ENCODE measurements at places on chromosomes 1 and 21.
A peak's percentile ranks its signal among the peaks of the same experiment; 100 is the strongest.

GRCh38 chr21:41802684-41803083 is 35.8 kb upstream of the RIPK4 start:
- no peak for DNase-seq

DNA sequence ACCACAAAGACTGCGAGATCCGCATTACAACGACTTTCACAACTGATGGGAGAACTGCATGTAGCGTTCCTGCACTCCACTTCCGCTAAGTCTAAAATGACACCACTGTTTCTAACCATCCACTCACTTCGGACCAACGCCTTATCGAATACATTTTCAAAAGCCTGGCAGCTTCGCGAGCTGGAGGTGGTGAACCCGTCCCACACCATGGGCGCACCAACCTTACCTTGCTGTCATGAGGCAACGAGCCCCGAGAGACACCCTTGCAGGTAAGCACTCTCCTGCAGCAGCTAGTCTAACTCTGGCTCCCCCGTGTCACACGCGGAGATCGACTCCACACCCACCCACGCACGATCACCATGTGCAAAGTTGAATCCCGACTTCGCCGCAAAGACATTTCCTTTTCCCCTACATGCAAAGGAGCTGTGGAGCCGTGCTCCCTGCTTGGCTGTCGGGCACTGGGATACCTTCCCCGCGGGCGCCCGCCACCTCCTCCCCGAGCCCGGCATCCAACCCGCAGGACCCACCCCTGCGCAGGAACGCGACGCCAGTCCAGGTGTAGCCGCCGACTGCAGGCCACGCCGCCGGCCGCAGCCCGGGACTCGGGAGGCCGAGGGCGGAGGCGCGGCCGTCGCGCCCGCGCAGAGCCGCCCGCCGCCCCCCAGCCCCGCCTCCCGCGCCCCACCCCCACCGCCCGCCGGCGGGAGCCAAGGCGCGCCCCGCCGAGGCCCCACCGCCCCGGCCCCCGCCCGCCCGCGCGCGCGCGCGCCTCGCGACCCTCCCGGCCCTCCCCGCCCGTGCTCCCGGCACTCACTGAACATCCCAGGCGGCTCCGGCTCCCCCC is 629 bp downstream of the TAF5L start:
- DNase-seq: peak; percentile 73

GRCh38 chr1:96598416-96599168 is 123.0 kb upstream of the PTBP2 start:
- no peak for DNase-seq

GRCh38 chr1:93614986-93615581 is 66.6 kb downstream of the BCAR3 start:
- DNase-seq: peak; percentile 75
